Type B pancreatic cell (in vitro differentiated cells): ENCODE measurements at places on chromosomes 11 and 22.

GRCh38 chr11:1875093-1875850 is 16.4 kb downstream of the PRR33 start:
- H3K4me1 ChIP-seq: peaks cover 3% of the 10 kb centered on the region
- H3K4me3 ChIP-seq: no peak overlapping the region
- peak overlapping the region; percentile 58 for H3K27ac ChIP-seq

DNA sequence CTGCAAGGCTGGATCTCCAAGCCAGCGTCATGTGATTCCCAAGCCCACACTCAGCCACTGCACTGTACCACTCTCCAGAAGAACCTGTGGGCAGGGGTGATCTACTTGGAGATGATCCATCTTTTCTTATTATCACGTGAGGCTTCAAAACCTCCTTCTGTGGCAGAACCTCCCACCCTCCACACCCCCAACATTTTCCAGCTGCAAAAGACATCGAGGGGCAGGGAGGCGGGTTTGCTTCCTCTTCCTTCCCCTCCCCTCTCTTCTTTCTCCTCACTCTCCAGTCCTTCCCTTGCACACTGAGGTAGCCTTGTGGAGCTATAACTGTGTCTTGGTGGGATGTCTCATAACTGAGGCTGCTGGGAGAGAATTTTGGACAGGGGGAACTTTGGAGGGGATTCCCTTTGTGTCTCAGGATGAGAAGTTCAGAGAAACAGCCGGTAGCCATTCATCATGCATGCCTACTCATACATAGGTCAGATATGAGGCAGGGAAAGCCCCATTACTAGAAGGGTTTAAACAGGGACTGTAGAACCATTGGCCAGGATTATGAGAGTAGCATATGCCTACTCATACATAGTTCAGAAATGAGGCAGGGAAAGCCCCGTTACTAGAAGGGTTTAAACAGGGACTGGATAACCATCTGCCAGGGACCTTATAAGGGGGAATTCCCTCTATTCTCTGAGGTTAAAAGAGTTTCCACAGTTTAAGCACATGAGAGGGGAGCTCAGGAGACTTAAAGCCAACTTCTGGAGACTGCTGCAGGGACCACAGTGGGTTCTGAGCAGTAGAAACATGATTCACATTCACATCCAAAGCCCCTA is 420.7 kb upstream of the CADM1 start:
- no peaks in the 10 kb centered on the region for H3K36me3 ChIP-seq
- no peak overlapping the region for H3K27ac ChIP-seq
- H3K4me3 ChIP-seq: no peak overlapping the region
- peaks cover 33% of the 10 kb centered on the region for H3K4me1 ChIP-seq
- peaks cover 33% of the 10 kb centered on the region for H3K27me3 ChIP-seq
- DNase-seq: no peak

DNA sequence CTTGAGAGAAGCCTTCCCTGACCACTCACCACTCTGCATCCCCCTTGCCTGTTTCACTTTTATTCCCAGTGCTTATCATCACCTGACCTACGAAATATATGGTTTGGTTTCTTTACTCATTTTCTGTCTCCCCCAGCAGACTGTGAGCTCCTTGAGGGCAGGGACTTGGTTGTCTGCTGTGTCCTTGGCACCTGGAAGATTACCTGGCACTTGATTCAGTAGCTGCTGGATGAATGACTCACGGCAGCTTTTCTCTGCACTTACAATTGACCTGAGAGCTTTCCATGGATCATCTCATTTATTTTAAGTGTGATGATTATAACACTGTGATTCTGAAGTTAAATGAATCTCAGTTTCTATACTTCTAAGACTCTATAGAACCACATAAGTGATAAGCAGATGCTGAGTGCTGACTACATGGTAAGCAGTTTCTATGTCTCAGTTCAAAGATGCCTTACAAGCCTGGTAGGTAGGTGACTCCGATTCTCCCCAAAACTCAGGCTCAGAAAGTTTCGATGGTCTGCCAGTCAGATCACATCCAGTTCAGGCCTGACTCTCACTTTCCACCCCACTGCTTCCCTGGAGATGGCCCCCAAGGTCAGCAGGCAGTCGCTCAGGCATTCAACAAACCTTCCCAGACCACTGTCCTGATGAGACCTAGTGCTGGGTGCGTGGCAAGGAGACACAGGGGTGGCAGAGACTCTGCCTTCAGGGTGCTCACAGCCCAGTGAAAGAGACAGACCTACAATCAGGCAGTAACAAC is 11.6 kb downstream of the IL2RB start:
- no peak for DNase-seq
- H3K27ac ChIP-seq: no peak overlapping the region
- no peaks in the 10 kb centered on the region for H3K4me1 ChIP-seq

GRCh38 chr22:35868938-35869337 is 151.3 kb downstream of the APOL5 start:
- peaks cover 36% of the 10 kb centered on the region for H3K4me1 ChIP-seq
- peaks cover 5% of the 10 kb centered on the region for H3K36me3 ChIP-seq
- H3K27me3 ChIP-seq: no peaks in the 10 kb centered on the region
- peak overlapping the region; percentile 82 for H3K27ac ChIP-seq

DNA sequence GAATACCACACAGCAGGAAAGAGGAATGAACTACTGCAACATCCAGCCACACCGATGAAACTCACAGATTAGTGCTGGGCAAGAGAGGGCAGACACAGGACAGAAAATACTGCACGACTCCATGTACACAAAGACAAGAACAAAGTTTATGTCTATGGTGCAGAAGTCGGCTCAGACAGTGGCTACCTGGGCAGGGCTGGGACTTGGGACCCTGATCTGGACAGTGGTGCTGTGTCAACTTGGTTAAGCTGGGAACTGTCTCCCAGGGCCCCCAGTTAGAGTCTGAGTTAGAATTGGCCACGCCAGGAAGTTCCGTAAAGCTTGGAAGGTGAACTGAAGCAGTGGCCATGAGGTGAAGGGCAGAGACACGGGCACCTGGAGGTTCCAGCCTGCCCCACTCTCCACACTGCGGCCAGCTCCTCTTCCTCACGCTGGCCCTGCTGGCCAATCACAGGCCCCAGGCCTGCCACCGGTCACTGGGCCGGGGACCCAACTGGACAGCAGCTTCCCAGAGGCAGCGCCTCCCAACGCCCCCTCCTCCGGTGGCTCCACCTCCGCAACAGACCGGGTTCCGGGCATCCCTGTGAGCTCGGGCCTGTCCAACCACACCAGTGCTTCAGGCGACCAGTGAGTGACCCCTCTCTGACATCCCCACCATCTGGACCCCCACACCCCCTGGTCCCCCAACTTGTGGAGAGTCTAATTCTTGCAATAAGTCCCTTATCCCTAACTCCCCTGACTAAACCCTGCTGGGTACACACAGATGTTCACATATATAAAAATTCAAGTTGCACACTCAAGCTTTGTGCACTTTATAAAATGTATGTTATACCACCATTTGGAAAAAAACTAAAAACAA is 93.7 kb downstream of the MICAL3 start:
- no peaks in the 10 kb centered on the region for H3K36me3 ChIP-seq
- no peaks in the 10 kb centered on the region for H3K27me3 ChIP-seq
- H3K27ac ChIP-seq: no peak overlapping the region

DNA sequence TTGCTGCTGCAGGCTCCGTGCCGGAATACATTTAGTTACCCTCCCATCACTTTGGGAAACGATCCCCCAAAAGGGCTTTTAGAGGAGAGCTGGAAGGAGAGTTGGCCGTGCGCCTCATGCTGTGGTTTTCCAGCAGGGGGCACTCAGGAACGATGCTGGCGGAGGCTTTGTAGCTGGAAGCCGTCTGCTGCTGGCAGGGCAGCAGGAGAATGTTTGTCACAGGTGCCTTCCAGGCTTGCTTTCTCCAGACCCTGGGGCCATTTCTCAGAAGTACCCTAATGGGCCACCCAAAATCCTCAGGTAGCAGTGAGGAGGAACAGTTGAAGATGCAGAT is 30.0 kb upstream of the CABP7 start:
- peaks cover 39% of the 10 kb centered on the region for H3K4me1 ChIP-seq
- H3K4me3 ChIP-seq: peak overlapping the region; percentile 10
- DNase-seq: no peak
- no peaks in the 10 kb centered on the region for H3K27me3 ChIP-seq
- peak overlapping the region; percentile 80 for H3K27ac ChIP-seq
- H3K36me3 ChIP-seq: peaks cover 6% of the 10 kb centered on the region

DNA sequence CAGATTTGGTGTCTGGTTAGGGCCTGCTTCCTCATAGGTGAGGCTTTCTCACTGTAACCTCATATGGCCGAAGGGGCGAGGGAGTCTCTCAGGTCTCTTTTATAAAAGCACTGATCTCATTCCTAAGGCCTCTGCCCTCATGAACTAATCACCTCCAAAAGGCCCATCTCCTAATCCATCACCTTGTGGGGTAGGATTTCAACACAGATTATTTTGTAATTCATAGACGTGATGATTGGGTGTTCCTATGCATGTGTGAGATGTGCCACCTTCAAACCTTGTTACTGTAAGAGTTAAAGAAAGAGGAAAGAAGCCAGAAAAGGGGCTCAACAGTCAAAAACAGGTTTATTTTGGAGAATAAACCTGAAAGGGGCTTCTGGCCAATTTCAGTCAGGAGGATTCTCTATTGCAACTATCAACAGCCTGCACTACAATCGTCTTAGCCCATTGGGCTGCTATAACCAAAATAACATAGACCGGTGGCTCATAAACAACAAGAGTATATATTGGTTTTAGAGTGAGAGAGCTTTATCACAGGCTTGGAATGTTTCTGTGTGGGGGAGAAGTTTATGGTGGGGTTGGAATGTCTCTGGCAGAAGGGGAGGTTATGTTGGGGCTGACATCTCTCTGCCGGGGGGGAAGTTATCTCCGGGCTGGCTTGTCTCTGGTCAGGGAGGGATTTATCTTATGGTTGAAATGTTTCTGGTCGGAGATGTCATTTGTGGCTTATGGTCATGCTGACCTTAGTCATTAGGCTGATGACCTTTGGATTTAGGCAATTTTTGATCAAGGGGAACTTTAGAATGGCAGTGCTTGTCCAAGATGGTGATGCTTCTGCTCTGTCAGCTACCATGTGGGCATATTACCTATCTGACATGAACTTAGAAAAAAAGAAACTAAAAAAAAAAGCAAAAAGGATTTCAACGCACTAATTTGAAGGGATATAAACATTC is 35.1 kb downstream of the CSF2RB start:
- no peak overlapping the region for H3K27ac ChIP-seq
- H3K27me3 ChIP-seq: peaks cover 51% of the 10 kb centered on the region
- H3K4me3 ChIP-seq: no peak overlapping the region
- DNase-seq: no peak
- H3K4me1 ChIP-seq: no peaks in the 10 kb centered on the region
- no peaks in the 10 kb centered on the region for H3K36me3 ChIP-seq

DNA sequence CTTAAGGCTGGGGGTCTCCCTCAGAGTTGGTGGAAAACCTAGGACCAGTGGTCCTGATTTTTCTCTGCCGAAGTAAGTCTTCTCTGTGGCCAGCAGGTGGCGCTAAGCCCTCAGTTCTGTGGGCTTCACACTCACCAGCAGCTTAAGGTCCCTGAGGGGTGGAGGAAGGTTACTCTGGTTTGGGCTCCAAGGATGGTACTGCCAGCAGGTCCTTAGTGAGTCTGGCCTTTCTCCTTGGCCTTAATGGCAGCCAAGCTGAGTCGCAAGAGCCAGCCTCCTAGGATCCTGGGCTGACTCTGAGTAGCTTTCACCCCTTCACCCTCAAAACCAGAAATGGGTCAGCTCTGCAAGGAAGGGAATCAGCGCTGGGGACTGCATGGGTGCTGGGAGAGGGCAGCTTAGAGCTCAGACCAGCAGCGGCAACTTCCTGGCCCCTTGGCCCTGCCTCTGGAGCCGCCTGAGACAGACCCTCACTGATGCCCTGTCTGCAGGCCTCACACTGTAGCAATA is 4.4 kb downstream of the KCNJ11 start:
- H3K27ac ChIP-seq: no peak overlapping the region

DNA sequence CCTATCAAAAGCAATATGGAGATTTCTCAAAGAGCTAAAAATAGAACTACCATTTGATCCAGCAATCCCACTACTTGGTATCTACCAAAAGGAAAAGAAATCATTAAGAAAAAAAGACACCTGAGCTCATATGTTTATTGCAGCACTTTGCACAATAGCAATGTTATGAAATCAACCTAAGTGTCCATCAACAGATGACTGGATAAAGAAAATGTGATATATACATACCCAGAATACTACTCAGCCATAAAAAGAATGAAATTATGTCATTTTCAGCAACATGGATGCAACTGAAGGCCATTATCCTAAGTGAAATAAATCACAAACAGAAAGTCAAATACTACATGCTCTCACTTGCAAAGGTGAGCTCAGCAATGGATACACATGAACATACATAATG is 1565.5 kb upstream of the RAG2 start:
- no peak for DNase-seq
- no peak overlapping the region for H3K4me3 ChIP-seq
- H3K27ac ChIP-seq: no peak overlapping the region

DNA sequence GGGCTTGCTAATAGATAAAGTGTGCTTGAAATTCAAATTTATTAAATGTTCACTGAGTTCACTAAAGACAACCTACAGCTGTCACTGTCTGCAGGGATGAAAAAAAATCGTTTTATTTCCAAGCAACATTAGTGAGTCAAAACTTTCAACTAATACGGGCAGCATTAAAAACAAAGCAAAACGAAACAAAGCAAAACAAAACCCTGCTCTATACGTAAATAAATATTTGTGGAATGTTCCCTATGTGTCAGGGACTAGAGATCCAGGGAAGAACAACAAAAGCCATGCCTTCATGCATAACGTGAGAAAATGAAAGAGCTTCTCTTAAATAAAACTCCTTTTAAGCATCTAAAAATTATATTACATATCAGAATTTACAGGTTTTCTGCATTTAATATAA is 553 bp downstream of the NAALAD2 start:
- peak overlapping the region; percentile 48 for H3K27ac ChIP-seq
- H3K4me1 ChIP-seq: peaks cover 22% of the 10 kb centered on the region
- peak overlapping the region; percentile 85 for H3K4me3 ChIP-seq
- no peak for DNase-seq
- peaks cover 5% of the 10 kb centered on the region for H3K36me3 ChIP-seq
- no peaks in the 10 kb centered on the region for H3K27me3 ChIP-seq

GRCh38 chr22:27385261-27385998 is 416.1 kb downstream of the MN1 start:
- H3K27ac ChIP-seq: peak overlapping the region; percentile 90
- peaks cover 42% of the 10 kb centered on the region for H3K4me1 ChIP-seq
- peak; percentile 49 for DNase-seq

GRCh38 chr11:9914064-9914463 is 250.2 kb downstream of the SWAP70 start:
- no peaks in the 10 kb centered on the region for H3K4me1 ChIP-seq
- H3K27ac ChIP-seq: no peak overlapping the region
- no peaks in the 10 kb centered on the region for H3K27me3 ChIP-seq
- no peak for DNase-seq

DNA sequence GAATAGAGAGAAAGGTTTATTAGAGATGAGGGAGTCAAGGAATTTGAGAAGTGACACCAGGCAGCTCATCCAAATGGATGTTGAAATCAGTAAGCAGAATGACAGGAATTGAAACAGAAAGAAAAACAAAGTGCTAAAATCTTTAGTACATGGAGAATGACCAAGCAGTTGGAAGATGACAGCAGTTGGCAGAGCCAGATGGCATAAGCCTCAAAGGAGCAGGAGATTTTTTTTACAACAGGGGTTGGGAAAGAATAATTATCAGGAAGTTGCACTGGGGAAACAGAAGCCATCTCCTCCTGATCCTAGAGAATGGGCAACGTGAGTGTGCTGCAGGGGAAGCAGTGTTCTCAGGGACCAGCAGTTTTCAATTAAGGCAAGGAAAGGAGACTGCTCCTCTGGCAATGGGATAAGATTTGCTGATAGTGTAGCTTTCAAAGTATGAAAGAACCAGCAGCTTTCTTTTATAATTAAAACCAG is 28.9 kb downstream of the RAB39A start:
- H3K4me3 ChIP-seq: no peak overlapping the region
- no peak for DNase-seq
- H3K27ac ChIP-seq: peak overlapping the region; percentile 48
- no peaks in the 10 kb centered on the region for H3K27me3 ChIP-seq
- no peaks in the 10 kb centered on the region for H3K36me3 ChIP-seq
